ENCODE measurements at places on chromosomes 6 and 20.

DNA sequence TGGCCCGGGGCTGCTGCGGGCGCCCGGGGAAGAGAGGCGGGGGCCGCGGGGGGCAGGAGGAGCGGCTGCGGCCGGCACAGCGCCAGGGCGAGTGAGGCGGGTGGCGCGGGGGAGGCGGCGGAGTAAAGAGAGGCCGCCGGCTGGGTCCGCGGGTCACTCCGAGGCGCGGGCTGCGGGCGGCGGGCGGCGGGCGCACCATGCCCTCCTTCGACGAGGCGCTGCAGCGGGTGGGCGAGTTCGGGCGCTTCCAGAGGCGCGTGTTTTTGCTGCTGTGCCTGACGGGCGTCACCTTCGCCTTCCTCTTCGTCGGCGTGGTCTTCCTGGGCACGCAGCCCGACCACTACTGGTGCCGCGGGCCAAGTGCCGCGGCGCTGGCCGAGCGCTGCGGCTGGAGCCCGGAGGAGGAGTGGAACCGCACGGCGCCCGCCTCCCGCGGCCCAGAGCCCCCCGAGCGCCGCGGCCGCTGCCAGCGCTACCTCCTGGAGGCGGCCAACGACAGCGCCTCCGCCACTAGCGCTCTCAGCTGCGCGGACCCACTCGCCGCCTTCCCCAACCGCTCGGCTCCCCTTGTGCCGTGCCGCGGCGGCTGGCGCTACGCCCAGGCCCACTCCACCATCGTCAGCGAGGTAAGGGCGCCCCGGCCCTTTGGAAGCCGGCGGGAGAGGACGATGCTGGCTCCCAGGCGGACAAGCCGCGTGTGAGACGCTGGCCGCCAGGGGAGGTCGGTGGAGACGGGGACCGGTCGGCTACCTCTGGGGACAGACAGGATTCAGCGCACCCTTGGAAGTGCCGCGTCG lies at the start of gene SLC22A3:
Gene SLC22A3, plus strand, starts transcription at position 156 of the 797 bp plus-strand sequence. Its CDS starts 42 bp downstream, at position 198.
- DNase-seq, result no peak

DNA sequence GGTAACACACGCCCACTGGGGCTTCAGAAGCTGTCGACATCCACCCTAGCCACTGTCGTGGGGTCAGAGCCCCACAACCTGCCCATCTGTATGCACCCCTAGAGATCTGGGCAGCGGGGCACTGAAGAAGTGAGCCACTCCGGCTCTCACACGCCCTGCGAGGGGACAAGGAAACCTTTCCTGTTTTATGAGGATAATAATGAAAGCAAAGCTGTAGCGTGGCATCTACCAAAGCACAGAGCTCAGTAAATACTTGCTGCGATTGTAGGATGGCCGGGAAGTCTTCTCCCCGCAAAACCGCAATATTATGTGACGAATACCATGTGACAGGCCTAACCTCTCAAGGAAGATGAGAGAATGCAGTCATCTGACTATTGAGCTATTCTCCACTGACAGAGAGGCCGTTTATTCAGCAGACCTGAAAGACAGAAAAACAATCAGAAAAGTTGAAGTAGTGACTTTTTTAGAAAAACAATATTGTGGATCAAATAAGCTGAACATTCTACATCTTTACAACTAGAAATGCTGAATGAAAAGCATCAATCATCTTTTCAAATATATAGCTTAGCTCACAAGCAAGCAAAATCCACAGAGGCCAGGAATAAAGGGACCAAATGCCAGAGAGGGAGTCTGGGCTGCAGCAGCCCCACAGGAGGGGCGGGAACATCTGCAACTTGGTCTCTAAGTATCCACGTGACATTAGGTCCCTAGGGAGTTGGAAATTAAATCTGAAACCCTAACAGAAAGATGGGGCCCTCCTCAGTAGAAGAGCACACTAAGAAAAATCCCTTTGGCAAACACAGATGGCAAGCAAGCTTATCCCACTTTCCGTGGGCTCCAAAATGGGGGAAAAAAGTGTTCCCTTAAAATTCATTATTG lies 207.8 kb downstream of the TTLL2 start:
- DNase-seq, result no peak

GRCh38 chr6:35038076-35038475 lies 103.1 kb downstream of the TCP11 start:
- no peak for DNase-seq

- no peak for DNase-seq
Observed at GRCh38 chr6:168031411-168031971, 34.0 kb downstream of the KIF25 start.

DNA sequence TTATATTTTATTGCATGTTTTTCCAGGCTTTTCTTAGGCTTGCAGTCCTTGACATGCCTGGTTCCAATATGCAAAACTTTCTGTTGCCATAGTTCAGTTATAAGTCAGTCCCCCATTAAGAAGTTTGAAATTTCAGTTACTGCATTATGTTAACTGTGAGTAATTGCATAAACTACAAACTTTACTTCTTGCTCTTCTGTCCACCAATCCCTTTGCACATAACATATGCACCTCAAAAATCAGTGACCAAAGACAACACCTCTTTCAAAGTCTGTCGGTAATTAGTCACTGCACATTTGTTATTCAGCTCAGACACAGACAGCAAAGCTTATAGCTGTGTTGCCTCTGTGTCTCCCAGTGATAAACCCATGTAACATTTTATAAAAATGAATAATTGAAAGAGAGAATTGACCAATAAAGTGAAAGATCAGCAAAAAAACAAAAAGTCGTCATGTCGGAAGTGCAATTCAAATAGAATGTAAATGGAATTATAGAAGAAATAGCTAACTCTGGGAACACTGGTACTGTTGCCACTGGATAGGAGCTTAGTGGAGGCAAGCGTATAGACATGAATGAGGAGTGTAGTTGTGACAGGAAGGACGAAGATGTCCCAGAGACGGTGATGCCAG lies 50.3 kb upstream of the BTBD3 start:
- no peak for DNase-seq

- no peak for DNase-seq
Observed at GRCh38 chr6:4372866-4373265, 237.5 kb upstream of the ECI2 start.

- DNase-seq, result no peak
Observed at GRCh38 chr6:159977255-159977903, 8.5 kb downstream of the IGF2R start.

DNA sequence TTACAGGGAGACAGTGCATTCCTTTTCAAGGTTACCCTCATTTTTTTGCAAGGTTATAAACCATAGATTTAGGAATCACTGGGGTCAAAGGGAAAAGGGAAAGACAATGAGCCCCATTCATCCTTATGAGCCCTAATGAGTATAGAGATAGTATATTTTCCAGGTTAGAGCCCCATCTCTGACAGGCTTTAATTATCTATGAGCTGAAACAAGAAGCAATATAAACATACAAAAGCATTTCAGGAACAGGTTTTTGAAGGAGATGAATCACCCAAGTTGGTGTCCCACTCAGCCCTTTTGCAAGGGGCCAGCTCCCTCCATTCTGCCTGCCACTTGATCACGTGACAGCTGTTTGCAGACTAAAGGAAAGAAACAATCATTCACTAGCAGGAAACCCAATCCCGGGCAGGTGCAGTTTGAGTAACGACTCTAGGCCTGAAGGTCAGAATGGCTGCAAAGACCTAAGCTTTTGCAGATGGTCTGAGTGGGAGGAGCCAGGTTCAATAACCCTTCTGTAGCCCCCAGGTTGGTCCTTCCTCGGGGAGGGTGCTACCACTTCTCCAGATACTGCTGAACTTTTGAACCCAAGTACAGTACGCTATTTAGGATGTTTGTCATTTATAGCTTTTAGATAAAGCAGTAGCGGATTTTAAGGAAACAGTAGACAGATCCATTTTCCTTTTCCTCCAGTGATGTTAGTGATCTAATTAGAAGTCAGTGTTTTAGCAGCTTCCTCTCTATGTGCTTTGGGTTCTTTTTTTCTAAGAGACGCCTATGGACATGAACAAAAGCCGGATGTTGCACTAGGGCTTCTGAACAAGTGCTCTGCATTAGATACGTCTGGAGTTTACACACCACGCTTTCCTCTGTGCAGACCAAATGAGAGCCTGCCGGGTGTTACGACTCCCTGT lies 253.2 kb downstream of the SOX4 start:
- DNase-seq, result no peak

DNA sequence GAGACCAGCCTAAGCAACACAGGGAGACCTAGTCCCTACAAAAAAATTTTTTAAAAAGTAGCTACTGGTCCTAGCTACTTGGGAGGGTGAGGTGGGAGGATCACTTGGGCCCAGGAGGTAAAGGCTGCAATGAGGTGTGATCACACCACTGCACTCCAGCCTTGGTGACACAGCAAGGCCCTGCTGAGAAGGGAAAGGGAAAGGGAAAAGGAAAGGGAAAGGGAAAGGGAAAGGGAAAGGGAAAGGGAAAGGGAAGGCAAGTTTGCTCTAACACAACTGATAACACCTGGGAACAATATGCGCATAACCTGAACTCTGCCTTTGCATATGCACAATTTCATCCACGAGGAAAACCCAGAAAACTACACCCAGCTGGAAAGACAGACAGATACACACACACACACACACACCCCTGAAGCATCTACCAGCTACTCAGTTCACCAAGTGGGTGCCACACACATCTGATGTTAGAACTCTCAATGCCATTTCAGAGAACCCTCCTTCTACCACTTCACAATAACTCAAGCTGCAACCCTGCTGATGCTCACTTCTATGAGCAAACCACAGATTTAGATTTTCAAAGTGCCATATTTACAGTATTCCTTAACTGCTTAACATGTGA lies 19.1 kb downstream of the B4GALT5 start:
- DNase-seq, result no peak

DNA sequence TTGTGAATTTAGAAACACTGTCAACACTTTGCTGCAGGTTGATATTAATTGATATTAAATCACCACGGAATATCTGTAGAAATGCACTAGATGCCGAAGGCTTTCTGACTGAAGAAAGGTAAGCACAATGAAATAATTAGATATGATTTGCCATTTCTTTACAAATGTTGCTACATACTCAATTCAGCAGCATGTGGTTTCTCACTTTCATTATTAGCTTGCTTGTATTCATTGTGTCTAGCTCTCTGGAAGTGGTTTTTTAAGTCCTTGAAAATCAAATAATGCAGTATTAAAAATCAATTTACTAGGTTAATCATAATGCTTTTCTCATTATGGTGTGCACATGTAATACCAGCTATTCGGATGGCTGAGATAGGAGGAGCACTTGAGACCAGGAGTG lies 231.3 kb upstream of the MARCKS start:
- DNase-seq, result no peak

GRCh38 chr6:80183019-80183795 lies 76.7 kb downstream of the BCKDHB start:
- DNase-seq, result no peak

DNA sequence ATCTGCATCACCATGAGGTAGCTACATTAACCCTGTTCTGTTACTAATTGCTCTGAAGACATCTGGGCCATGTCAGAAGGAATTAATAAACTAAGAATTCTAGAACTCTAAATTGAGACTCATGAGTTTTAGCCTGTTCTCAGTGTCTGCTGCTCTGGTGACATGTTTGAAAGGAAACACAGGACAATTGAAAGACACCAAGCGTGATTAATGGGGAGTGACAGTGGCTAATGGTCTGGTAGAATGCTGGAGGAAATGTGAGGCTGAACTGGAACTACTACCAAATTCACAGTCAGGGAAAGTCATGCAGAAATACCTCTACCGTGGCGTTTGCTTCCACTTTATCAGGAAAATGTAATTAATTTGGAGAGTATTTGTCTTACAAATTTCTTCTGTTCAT lies 140.0 kb downstream of the TBC1D7 start:
- no peak for DNase-seq

DNA sequence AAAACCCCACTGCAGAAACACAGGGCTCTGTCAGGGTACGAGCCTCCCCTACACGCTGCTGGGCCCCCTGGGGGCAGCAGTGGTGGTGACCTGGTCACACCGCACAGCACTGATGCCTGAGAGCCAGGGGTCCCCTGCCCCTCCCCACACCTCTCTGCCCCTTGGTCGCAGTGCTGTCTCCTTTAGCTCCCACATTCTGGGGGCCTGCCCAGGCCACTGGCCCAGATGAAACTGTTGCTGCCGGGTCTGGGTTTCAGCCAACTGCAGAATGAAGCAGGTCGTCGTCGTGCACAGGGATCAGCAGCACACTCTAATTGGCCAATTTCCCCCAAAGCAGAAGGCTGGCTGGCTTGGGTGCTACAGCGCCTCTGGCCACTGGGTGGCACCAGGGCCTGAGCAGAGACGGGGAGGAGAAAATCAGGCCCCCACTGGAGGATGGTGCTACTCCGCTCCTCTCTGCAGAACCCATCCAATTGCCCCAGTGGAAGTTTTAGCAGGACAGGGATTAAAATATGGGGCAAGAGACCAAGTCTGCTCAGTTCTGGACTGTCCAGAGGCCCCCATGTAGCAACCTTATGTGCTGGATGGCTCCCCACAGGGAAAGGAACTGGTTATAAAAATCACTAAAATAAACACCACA lies 26.1 kb downstream of the DIDO1 start:
- peak; percentile 47 for DNase-seq

GRCh38 chr6:45417436-45417835 lies 39.7 kb upstream of the SUPT3H start:
- no peak for DNase-seq

GRCh38 chr6:21444711-21445260 lies 148.8 kb upstream of the SOX4 start:
- DNase-seq, result no peak

DNA sequence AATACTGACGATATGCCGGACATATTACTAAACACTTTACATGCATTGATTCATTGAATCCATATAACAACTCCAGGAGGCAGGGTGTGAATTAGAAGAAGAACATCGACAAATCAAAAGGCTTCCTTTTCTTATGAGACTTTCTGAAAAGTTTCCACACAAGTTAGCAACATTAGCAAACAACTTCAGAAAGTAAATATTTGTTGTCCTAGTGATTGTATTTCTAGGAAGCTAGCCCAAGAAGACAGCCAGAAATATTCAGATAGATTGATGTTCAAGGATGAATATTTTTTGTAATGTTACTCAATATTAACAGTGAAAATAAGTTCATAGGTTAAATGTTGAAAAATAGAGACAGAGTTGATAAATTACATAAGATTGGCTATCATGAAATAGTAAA lies 120.6 kb downstream of the GFRAL start:
- DNase-seq, result no peak

- no peak for DNase-seq
Observed at GRCh38 chr6:21213492-21213891, 380.1 kb upstream of the SOX4 start.

DNA sequence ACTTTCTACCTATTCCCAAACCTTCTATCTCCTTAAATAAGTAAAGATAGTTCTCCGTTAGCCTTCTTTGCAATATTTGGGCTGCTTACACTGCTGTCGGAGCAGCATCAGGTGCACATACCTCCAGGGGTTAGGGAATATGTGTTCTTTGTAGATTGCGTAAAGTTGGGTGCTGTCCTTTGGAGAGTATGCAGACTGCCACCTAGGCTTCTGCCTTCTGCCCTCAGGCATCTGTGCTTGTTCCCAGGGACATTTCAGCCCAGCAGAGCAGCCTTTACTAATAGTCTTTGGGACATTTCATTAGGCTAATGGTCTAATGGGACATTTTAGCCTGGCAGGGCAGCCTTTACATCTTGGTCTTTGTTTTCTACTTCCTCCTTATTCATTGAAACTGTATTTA lies 260.6 kb downstream of the TPBG start:
- no peak for DNase-seq

Data from stimulated activated CD8-positive, alpha-beta memory T cell treated with anti-CD3 and anti-CD28 coated beads, Interleukin-4, amount 100 ng/mL, for 4 hours (primary cell).